ENCODE measurements at places on chromosomes 6 and 20.
A peak's percentile ranks its signal among the peaks of the same experiment; 100 is the strongest.

- DNase-seq, result peak; percentile 98
Observed at GRCh38 chr20:45812157-45813005, at the start of gene UBE2C. Gene UBE2C, plus strand, starts transcription at chr20:45812644. Its CDS starts 52 bp downstream, at chr20:45812696.

GRCh38 chr20:43825581-43825980 lies 89.1 kb upstream of the TOX2 start:
- peak; percentile 66 for DNase-seq

DNA sequence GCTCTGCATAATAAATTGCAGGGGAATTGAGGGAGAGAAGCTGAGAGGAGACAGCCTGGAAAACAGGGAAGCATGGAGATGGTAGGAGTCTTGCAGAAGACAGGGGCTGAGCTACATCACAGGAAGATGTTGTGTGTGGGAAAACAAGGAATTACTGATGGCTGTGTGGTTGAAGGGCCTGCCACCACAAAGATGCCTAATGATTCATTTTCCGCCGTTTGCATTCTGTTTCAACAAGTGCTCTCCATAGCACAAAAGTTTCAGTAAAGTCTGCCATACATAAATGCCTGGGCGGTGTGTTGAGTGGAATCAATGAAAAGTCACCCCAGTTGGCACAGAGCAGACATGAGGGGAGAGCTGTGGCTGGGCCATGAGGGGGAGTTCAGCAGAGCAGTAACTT lies 5.6 kb upstream of the KLHL31 start:
- no peak for DNase-seq

GRCh38 chr20:57772349-57772964 lies 62.6 kb upstream of the PMEPA1 start:
- DNase-seq, result no peak

DNA sequence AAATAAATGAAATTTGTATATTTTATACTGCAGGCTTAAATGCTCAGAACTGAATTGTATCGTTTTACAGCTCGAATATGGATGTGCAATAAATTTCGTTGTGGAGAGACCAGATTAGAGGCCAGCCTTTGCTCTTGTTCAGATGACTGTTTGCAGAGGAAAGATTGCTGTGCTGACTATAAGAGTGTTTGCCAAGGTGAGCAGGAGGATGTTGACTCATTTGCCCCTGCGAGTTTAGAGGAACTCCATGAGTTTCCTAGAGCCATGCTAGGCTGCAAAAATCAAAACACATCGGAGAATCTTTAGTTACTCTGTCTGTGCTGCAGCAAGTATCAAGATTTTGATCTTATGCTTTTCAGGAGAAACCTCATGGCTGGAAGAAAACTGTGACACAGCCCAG lies 15.4 kb downstream of the ENPP3 start:
- DNase-seq, result no peak

GRCh38 chr20:37972256-37973058 lies 60.8 kb downstream of the TTI1 start:
- no peak for DNase-seq

DNA sequence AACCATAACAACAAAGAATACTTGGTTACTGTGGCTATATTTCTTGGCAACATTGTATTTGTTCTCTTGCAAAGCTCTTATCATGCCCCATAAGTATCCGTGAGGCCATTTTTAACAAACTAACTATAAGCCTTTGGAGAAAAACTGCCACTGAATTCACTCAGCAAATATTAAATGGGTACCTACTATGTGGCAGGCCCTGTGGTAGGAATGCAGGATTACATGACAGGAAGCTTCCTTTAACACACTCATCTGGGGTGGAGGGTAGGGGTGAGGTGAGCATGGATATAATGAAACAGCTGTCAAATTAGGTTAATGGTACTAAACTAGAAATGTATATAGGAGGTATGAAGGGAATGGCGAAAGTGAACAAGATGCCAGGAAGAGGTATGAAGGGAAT lies 504.8 kb downstream of the MEI4 start:
- DNase-seq, result no peak

DNA sequence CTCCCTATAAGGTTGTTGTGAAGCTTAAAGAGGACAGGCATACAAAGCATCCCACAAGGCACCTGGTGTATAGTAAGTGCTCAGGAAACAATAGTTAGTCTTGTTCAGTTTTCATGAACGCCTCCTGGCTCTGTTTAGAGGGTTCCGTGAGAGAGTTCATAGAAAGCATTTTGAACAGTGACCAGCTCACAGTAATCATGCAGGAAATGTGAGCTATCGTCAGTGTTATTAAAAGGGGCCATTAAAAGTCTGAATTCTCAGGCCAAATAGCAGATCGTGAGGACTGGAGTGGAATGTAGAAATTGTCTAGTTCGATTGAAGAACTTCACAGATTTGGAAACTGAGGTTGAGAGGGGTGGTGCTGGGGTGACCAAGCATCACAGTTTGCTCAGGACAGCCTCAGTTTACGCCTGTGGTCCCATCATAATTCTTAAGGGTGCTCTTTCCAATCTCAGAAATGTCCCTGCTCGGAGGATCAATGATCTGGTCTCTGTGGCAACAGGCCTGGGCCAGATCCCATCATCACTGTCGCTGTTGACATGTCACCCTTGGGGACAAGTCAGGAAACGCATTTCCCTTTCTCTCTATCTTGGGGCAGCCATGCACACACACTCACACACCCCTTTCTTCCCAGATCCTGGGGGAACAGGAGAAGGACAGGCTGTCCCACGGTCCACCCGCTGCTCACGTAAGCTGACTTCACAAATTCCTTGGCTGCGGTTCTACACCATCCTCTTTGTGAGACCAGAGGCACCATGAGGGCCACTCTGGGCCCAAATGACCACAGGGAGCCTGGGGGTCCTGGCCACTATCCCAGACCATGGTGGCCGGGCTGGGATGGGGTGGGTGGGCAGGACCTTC lies 7.2 kb downstream of the TGM2 start:
- no peak for DNase-seq

DNA sequence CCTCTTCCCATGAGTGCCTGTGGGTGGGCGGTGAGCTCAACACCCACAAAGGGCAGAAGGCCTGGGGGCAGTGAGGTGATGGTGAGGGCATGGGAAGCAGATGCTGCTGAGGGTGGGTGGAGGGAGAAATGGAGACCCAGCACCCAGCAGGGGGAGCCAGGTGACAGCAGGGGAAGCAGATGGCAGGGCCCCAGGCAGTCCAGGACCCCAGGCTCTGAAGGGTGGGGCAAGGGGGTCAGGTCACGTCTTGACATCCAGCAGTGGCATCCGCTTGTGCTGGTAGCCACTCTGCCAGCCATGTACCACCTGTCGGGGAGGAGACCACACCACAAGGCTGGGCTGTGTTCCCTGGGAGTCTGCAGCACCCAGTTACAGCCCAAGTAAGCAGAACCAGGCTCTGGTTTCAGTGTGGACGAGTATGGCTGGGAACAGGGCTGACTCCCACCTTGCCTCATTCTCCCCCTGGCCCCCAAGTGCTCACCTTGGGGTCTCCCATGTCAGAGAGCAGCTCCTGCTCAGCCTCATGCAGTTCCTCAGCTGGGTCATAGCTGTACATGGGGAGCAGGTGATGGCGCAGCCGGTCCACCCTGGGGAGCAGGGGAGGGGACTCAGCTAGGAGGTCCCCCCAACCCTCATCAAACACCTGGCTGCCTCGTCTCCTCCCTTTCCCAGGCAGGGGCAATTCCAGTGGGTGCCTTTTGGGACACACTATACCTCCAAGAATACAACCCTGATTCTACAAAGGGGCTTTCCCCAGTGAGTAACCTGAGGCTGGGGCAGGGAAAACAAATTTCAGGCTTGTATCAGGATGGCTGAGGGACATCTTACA lies 2.0 kb downstream of the SMIM29 start:
- peak; percentile 88 for DNase-seq

- no peak for DNase-seq
Observed at GRCh38 chr20:20435453-20435852, 67.5 kb downstream of the INSM1 start.

DNA sequence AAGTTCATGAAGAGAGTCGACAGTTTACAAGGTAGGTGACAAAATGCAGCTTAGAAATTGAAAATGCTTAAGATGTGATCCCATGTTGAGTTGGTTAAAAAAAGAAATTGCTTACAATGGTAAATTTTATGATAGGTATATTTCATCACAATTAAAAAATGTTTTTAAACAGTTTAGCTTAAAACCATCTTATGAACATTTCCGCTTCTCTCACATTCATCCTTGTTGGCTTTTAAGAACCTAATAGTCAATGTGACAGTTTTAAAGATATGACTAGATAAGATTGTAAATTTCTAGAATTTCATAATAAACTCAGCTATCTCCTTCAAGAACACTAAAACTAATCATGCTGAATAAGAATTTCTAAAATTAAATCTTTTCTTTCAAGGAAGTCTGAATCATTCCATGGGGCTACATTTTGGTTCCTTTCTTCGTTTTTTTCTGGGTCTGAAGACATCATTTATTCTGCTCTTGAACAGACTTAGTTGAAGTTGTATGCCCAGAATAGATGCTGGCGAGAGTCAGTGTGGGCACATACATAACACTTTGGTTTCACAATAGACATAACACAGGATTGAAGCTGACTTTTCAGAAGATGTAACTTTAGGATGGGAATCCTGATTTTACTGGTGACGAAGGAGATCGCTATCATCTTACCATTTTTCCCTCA lies 35.9 kb upstream of the LTV1 start:
- DNase-seq, result no peak

DNA sequence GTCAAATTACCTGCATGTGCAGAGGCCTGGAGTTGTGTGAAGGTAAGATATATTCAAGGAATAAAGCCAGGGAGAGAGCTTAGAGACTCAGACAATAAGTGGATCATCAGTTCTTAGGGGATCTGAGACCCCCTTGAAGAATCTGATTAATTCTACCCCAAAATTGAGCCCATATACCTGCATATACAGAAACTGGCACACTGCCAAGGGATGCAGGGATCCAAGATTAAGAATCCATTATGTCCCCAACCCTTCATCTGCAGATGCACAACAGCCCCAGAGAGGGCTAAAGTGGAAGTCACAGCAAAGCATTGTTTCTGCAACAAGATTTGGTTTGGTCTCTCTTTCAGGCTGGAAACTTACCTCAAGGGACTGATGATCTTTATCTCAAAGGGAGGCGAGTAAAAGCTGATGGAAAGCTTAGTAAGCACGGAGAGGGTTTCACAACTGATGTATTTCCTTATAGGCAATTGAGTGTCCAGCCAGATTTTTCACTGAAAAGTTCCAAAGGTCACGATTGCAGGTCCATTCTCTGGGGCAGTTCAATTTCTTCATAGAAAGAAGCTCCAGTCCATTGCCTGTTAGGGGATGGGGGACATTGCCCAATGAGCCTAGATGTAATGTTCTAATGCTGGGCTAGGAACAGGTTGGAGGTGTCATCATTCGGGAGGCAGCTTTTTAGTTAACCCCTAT lies 20.9 kb upstream of the STK35 start:
- no peak for DNase-seq

DNA sequence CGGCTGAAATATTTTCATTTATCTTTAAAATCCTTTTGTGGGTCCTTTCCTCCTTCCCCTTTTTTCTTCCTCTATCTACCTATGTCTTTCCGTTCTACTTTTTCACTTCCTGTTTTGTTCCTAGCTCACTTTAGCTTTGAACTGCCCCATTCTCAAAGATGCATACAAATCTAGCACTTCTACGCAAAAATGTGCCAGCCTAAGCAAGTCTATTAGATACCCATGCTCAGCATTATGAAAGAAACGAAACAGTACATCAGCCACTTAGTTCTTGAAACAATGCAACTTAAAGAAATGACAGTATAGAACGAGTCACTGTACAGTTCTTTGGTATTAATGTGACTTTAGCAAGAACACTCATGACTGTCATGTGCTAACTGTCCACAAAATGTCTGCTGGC lies 47.3 kb upstream of the MARCKS start:
- DNase-seq, result no peak

DNA sequence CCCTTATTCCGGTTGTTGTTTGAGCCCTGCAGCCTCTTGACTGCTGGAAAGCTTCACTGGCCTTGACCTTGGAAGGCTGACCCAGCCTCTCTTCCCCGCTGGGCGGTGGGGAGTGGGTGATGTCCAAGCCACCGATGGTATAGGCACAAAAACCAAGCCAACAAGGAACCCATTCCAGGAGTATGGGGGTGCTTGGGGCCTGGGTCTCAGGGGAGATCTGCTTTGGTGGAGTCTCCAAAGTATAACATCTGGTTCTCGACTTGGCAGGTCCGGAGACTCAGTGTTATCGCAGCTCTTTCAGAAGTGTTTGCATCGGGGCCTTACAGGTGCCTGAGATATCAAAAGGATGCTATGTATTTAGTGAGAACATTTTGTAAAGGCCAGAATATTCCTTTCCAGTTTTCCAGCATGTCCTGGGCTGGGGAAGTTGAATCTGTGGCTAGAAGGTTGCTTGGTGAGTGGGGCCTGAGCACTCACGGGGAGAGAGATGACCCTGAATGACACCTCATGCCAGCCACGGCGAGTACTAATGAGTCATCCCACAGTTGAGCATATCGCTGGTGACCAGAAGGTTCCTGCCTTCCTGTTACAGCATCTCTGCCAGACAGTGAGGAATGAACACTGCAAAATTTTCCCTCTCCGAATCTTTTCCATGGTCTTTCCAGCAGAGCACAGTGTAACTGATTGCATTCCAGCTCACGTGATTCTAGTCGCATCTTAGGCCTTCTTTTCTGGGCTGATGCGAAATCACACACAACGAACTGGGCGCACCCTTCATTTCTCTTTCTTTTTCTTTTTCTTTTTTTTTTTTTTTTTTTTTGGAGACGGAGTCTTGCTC lies 133.9 kb downstream of the ZDHHC14 start:
- DNase-seq, result no peak

GRCh38 chr6:154218301-154218700 lies 138.3 kb downstream of the IPCEF1 start:
- DNase-seq, result no peak

DNA sequence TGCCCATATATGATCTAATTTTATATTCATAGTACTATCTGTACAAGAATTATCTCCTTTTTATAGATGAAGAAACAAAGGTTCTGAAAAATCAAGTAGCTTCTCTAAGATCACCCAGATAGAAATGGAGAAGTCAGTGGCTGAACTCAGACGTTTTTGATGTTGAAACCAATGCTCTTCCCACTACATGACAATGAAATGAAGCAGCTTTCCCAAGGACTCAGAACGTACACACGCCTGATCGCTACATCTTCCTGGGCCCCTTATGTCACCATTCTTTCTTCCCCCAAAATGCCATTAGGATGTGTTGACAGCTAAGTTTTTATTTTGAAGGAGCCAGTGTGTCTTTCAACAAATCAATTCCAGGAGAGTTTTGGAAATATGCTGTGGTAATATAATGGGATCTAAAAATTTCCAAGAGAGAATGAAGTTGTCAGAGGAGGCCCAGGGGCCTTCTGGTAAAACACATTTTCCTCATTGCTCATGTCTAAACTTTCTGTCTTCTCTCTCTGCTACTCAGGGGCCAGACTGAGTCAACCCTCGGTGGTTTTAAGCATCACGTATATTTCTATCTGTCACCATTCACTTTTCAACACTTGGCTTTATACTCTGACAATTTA lies 98.1 kb upstream of the COL21A1 start:
- DNase-seq, result no peak

- no peak for DNase-seq
Observed at GRCh38 chr6:121698617-121699016, 263.2 kb downstream of the GJA1 start.
